ENCODE measurements at places on chromosomes 4 and X.
A peak's percentile ranks its signal among the peaks of the same experiment; 100 is the strongest.

DNA sequence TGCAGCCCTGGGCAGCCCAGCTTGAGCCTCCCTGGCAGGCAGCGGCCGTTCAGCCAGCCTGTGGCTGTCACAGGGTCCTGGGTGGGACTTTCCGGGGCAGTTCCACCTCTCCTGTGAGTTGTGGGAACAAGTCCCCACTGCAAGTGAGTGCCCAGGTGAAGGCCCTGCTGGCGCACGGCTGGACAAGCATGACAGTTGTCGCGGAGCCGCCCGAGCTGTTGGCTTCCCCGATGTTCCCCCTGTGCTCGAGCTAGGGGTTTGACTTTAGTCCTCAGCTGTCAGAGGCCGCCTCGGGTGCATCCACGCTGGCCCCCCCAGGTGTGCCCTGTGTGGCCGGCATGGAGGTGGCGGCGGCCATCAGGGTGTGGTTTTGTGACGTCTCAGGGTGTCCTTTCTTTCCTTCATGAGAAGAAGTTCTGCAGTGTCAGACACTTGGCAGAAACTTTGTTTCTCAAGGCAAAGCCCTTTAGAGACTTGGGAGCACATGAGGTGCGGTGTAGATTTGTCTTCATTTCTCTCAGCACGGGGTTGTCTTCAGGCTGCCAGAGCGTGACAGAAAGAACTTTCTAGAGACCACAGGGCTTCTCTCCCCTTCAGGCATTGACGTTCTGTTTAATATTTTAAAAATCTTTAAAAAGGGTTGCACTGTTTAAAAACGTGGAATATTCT lies 69.4 kb upstream of the HGFAC start:
- DNase-seq = no peak

GRCh38 chr4:156953001-156953400 lies 18.6 kb downstream of the PDGFC start:
- no peak for DNase-seq

DNA sequence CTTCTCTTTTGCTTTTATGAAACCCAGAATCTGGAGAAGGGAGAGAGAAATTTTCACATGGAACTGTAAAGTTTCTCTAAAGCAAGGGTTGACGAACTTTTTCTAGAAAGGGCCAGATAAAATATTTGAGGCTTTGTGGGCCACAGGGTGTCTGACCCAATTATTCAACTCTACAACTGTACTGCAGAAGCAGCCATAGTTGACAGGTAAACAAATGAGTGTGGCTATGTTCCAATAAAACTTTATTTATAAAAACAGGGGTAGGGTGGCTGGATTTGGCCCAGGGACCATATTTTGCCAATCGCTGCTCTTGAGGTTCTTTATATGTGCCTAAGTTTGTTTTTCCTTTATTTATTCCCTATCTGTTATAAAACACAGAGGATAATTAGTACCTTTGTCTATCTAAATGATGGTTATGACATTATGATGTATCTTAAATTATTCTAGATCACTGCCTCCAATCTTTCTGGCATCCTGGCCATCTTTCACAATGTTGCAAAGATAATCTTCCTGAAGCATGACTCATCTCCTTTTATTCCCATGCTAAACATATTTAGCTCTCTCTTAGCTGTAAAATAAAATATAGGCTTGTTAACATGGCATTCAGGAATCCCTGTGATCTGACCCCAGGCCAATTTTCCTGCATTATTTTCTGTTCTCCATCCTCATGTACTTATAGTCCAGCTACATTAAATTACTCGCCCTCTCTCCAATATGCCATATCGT lies 106.8 kb upstream of the CBLL2 start:
- DNase-seq = no peak

DNA sequence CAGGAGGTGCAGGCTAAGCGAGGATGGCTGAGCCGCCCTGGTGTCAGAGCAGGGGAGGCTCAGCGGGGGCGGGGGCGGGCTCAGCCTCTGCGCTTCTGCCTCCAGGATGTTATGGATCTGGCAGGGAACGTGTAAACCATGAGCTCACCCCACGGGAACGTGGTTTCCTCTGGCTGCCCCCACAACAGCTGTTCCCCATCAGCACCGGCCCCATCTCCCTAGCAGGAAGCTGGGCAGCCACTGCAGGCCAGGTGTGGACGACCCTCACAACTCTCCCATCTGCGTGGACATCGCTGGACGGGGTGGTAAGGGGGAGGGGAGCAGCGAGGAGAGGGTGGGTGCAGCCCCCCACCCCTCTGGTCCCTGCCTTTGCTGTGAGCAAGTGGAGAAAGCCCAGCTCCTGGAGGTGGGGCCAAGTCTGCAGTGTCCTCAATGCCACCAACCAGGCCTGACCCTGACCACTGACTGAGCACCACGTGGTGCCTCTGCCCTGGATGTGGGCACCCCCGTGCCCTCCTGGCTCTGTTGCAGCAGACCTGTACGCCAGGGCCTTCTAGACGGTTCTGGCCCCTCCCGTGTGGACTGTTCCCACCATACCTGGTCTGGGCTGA lies 28.1 kb upstream of the SPON2 start:
- DNase-seq = no peak

- no peak for DNase-seq
These were observed 100.6 kb downstream of the NHS start for GRCh38 chrX:17475449-17476217.

- DNase-seq = no peak
These were observed 21.2 kb upstream of the GPC3 start for GRCh38 chrX:134006484-134007161.

DNA sequence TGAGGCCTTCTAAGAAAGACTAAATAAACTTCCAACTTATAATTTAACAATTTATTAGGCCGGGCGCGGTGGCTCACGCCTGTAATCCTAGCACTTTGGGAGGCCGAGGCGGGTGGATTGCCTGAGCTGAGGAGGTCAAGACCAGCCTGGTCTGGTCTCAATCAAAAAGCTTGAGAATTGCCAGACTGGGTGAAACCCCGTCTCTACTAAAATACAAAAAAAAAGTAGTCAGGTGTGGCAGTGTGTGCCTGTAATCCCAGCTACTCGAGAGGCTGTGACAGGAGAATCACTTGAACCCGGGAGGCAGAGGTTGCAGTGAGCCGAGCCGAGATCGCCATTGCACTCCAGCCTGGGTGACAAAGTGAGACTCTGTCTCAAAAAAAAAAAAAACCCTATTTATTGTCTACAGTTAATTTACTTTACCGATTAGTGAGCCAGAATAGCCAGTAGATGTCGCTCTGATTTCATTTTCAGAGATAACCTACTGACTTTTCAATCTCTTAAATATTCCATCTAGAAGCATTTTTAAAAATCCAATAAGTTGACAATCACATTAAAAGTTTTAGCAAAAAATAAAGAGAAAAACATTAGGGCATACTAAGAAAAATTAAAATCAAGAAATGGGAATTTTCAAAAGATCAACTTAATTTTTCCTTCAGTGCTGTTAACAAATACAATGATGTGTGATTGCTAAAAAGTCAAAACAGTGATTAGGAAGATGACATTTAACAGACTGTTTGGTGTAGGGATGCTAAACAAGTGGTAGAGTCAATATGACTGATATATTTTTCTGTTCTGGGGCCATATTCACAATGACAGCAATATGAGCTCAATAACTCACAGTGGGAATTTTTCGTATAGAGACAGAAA lies 4.3 kb upstream of the SHROOM3 start:
- DNase-seq = peak; percentile 42

- DNase-seq = no peak
These were observed 39.0 kb downstream of the DDX60 start for GRCh38 chr4:168279556-168279955.
